Effector CD8-positive, alpha-beta T cell (primary cell): ENCODE measurements at places on chromosomes 7 and 10.

- no peak for DNase-seq
These were observed 469.0 kb downstream of the TFEC start for GRCh38 chr7:115561335-115562110.

GRCh38 chr10:100510533-100511308 is 8.9 kb downstream of the SEC31B start:
- peak; percentile 23 for DNase-seq

GRCh38 chr7:131627735-131628190 is 71.3 kb upstream of the PODXL start:
- no peak for DNase-seq

- DNase-seq, result no peak
These were observed 37.1 kb downstream of the CAV1 start for GRCh38 chr7:116561697-116562483.

DNA sequence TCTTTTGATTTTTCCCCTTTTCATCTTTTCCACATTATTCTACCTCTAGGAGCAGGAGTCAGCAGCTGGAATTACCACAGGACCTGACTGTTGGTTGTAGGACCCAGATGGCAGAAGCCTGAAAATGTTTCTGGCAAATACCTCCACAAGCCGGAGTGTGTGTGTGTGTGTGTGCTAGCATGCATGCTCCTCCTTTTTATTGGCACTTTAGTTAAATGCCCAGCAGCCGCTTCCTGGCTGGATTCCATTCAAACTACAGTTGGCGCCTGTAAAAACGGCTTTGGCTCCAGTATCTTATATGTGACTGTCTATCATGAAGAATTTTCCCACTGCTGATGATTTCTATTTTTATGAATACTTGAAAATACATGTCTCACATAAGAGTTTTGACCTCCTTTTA is 319.7 kb upstream of the SP4 start:
- no peak for DNase-seq
